ENCODE measurements at places on chromosomes 3 and 15.

- no peak for DNase-seq
These were observed 613.8 kb upstream of the ZNF385D start for GRCh38 chr3:22364851-22365250.

- no peak for DNase-seq
These were observed 114.6 kb downstream of the CCNL1 start for GRCh38 chr3:157045238-157045850.

GRCh38 chr3:191094057-191094845 lies 104.8 kb upstream of the OSTN start:
- DNase-seq: no peak

DNA sequence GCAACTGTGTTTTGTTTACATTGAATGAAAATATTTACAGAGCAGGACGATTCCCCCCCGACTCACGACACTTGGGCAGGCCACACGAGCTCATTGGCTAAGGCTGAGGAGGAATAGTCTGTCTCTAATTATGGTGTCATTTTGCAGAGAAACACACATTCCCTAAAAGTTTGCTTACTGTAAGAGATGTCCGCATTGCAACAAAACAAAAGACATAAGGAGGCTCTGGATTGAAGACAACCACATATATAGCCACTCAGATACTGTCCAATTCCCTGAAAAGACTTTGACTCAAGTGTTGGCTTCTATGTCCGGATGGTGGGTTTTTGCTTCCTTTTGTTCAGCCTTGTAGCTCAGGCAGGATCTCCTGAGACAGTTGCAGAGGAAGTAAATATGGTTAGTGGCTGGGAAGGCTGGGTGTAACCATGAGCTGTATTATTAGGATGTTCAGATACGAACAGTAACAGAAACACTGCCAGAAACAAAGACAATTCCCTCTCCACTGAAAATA lies 170.4 kb downstream of the KLHL25 start:
- DNase-seq: peak; percentile 53

DNA sequence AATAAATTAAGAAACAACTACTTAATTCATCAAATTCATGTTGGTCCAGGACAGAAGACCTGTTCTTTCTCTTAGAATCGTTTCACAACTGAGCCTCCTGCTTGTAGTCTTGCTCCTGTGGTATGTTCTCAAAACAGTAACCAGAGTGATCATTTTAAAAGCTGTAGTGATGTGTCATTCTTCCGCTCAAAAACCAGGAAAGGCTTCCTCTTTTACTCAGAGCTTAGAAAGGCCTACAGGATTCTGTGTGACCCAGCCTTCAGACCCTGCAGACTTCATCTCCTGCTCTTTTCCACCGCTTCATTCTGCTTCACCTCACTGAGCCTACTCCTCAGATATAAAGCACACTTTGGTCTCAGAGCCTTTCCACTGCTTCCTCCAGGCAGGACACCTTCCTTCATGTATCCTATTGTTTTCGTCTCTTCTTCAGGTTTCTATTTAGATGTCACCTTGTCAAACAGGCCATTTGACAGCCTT lies 22.7 kb downstream of the ST6GAL1 start:
- DNase-seq: no peak

DNA sequence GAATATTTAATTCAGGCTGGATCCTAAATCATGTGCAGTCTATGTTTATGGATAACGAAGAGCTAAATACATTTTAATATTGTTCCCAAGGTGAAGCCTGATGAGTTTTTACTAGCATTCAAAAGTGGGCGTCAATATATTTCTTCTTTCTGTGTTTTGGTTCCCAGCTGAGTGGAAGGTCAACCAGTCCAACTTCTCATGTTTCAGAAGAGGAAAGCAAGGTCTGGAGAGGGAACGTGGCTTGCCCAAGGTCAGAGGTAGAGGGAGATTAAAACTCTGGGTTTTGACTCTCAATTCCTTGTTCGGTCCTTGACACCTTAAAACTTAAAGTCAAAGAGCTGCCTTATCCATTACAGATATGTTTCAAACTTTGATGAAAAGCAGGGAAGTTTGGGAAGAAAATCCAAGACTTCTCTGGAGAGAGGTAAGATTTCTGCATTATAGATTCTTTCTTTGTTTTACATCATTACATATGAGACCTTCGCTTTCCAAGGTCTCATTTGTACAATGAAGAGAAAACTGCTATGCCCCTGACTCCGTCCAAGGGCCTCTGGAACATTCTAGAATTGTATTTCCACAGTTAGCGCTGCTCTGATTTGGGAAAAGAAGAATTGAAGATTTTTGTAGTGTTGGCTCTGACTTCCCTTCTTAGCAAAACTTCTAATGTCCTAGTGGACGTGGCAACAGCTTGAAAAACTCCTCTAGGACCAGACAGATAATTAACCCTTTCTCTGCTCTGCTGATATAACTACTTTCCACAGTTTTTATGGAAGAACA lies 57.7 kb upstream of the HES1 start:
- DNase-seq: no peak

DNA sequence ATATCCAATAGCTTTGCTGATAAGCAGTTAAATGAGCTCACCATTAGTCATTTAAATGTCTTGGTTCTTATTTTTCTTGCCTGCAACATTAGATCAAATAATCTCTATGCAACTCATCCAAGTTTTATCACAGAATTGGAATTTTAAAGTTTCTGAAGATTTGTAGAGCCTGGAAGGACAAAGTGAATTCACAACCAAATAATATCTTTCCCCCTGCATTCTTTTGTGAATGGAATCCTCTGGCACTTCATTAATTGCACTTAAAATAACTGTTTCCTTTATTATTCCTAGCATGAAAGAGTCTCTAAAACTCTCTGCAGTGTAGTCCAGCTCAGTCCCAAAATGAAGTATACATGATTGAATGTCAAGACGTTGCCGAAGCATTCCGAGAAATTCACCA lies 345.6 kb upstream of the TGFBR2 start:
- DNase-seq: no peak

GRCh38 chr3:194777729-194778128 lies 92.0 kb downstream of the FAM43A start:
- no peak for DNase-seq

- no peak for DNase-seq
These were observed 301.3 kb upstream of the IGF1R start for GRCh38 chr15:98347001-98347400.

- no peak for DNase-seq
These were observed 1237.9 kb downstream of the ROBO2 start for GRCh38 chr3:78277801-78278200.

DNA sequence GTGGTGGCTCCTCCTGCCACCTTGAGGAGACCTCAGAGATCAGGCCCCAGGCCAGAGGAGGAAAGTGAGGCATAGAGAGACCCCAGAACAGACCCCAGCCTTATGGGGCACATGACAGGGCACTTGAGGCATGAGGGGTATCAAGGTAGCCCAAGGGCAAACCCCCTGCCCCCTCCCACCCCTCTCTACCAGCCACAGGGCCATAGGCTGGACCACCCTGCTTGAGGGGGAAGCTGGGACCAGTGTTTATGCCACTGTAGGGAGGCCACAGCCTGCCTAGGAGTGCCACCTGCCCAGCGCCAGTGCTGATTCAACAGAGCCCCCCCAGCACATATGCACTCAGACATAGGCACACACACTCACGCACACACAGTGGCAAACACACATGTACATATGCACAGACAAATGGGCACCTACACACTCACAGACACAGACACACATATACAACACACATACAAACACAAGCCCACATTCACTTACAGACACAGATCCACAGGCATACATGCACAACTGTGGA lies 10.3 kb downstream of the MYL3 start:
- DNase-seq: peak; percentile 26
